Mucosa of descending colon (tissue), 3 donors: ENCODE measurements at places on chromosomes 5 and 9. TPM values are rescaled to one million over a fixed set of nuclear protein-coding genes. Genes with fewer than 3 reads are reported as not detected.

Gene GPR107
- 49.1 TPM for total RNA-seq

Gene FCN2
- not detected for total RNA-seq

Gene NR2F1-AS1
- total RNA-seq = 1.5 TPM

Gene ANKRD34B
- not detected for total RNA-seq

Gene PCDHB5
- 0.60 TPM for total RNA-seq

Gene PAIP2
- total RNA-seq = 44.5 TPM

Gene HRH2
- total RNA-seq = 1.3 TPM

Gene SNAPC4
- 7.6 TPM for total RNA-seq

Gene CBY3
- total RNA-seq = not detected

- no peak for DNase-seq
Observed at GRCh38 chr5:67094476-67095300, 101.9 kb downstream of the CD180 start.

GRCh38 chr5:163535290-163535689, 29.9 kb downstream of the MAT2B start:
- no peak for DNase-seq

GRCh38 chr5:62268234-62268633, 37.8 kb upstream of the KIF2A start:
- DNase-seq = no peak

DNA sequence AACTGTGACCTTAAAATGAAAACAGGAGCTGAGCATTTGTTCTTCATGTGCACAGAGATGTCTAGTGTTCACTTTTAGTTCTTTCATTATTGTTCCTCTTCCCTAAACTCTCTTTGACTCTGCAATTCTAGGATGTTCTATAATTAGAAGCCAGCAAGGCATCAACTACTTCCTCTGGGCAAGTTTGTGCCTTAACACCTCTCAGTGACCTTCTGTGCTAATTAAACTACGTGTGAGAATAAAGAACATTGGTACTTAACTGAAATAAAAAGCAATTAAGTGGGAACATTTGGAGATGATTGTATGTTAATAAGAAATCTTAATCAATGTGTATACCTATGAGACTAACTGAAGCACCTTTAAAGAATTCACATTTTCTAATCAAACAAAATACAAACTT, 242.8 kb downstream of the RASEF start:
- no peak for DNase-seq

- no peak for DNase-seq
Observed at GRCh38 chr5:44719856-44720255, 88.9 kb upstream of the MRPS30 start.

DNA sequence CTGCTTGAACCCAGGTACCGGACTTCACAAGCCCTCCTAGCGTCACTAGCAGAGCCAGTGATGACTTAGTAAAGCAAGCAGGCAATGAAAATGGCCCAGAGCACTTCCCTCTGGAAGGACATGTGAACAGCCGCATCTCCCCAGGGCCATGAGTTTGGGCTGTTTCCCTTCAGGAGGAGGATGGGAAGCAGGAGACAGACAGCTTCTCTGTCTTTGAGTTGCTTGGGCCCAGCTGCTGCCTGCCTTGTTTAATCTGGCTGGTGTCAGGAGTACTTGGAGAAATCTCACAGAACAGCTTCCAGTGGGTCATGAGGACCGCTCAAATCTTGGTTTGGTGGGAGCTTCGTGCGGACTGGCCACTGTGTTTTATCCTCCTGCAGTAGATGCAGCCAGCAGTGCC, 25.4 kb upstream of the WWC1 start:
- no peak for DNase-seq

- no peak for DNase-seq
Observed at GRCh38 chr5:172789687-172790495, 18.9 kb upstream of the DUSP1 start.

DNA sequence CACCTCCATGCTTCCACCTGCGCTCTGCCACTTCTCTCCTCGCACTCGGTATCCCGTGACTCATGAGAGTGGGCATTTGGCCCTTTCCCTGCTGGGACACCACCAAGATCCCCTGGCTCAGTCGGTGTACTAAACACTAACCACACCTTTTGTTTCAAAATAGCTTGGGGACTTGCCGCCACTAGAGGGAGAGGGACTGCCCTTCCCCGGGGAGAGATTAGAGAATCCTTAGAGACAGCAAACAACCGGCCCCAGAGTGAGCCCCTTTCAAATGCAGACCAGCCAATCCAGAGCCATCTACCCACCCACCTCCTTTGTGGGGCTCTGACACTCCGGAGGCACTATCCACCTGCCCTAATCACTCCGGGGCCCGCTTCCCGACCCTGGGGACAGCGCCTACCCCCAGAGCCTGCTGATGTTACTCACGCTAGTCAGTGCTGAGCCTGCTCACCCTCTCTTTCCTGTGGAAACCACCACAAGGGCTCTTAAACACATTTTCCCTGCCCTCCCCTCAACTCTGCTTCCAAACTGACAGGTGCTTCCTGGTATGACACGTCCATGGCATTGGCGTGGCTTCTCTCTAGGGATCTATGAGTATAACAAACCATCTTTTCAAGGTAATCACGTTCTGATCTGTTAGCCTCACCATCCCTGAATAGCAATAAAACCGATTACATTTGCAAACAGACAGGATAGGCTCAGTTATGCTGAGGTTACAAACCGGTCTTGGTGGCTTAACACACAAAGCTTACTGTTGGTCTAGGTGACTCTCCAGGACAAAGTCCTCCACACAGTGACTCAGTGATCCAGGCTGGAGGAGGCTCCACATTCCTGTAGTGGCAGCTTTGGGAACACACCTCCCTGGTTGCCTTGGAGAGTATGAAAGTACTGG, 180.1 kb upstream of the MVB12B start:
- DNase-seq = no peak

DNA sequence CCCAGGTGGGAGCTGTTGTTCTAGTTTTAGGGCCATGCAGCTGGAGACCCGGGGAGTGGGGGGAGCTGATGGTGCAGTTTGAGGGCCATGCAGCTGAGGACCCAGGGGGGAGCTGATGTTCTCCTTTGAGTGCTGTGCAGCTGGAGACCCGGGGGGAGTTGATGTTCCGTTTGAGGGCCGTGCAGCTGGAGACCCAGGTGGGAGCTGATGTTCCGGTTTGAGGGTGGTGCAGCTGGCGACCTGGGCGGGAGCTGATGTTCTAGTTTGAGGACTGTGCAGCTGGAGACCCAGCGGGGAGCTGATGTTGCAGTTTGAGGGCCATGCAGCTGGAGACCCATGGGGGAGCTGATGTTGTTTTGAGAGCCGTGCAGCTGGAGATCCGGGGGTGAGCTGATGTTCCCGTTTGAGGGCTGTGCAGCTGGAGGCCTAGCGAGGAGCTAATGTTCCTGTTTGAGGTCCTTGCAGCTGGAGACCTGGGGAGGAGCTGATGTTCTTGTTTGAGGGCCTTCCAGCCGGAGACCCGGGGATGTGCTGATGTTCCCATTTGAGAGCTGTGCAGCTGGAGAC, 14.6 kb downstream of the PDCD6 start:
- no peak for DNase-seq

GRCh38 chr9:138023394-138024124, 146.0 kb downstream of the CACNA1B start:
- DNase-seq = no peak

DNA sequence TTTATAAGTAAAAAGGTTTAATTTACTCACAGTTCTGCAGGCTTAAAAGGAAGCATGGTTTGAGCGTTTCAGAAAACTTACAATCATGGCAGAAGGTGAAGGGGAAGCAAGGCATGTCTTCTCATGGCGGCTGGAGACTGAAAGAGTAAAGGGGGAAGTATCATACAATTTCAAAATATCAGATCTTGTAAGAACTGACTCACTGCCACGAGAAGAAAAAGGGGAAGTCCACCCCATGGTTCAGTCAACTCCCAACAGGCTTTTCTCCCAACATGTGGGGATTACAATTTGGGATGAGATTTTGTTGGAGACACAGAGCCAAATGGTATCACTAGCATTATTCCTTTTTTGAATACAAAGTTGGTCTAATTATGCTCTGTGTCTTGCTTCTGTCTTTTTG, 627.9 kb upstream of the ST8SIA4 start:
- DNase-seq = no peak

DNA sequence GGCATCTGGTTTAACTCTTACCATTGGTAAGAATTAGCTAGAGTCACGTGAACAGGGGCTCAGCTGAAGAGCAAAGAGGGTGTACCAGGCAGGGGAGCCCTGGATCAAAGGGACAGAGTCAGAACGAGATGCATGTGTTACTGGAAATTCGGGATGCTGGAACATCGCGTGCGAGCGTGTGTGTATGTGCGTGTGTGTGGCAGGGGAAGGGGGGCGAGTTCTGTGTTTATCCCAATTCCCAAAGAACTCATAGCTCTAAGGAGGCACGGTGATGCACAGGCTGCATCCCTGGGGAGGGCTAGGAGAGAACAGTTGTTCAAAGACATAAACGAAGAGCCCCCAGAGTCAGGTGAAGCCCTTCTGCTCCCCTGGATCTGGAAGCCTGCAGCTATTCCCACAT, 353.3 kb downstream of the GADD45G start:
- DNase-seq = no peak

GRCh38 chr5:170186156-170186555, 46.6 kb upstream of the C5orf58 start:
- DNase-seq = no peak

DNA sequence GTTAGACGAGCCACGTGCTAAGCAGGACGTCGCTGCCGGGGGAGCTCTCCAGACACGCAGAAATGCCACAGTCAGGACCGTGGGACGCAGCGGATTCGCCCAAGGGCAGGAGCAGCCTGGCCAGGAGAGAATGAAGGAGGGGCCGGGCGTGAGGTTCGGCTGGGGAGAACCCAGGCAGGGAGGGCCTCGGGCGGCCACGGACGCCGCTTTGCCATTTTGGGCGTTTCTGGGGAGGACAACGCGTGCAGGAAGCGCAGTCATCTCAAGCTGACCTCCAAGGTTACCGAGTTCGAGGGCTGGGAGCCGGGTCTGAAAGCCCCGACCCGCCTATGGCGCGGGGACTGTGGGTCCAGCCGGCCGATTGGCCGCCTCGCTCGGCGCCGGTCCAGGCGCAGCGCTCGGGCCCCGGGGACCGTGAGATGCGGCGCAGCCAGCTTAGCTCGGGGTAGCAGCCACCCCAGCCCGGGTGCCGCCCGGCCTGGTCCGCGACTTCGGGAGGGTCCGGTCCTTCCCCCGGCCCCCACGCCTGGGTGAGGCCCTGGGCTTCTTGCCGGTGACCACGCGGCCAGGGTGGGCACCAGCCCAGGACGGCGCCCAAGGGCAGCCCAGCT, 760 bp upstream of the MAN1B1 start:
- peak; percentile 77 for DNase-seq

DNA sequence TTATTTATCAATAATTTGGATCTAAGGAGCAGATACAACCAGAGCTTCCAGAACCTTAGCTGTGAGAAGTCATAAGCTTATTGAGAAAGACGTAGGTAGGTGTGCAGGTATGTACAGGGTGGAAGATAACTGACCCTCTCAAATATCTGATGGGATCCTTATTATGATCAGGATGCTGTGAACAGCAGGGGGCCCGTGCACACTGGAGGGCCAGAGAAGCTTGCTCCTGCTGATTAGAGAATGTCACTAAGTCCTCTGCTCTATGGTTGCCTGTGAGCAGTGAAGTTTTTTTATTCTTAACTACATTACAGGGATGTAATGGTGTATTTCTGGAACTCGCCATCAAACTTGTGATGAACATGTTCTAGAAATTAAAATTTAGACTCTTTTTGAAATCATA, 108.9 kb upstream of the POU5F2 start:
- DNase-seq = no peak

DNA sequence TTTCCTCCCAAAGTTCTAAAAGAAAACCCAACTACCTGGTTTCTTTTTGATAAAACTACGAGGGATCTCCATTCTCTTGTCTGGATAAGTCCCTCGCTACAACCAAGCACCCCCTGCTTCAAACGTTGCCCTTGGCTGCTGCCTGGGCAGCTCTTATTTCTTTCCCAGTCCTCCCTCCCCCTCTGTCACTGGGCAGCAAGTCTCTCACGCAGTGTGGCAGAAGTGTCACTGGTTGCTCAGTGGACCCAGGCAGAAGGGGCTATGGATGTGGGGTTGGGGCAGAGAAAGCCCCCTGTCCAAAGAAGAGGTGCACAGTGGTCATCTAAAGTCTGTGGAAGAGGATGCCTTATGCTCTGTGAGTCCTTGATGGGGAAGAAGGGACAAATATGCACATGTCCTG, 7.2 kb upstream of the SMIM32 start:
- no peak for DNase-seq

DNA sequence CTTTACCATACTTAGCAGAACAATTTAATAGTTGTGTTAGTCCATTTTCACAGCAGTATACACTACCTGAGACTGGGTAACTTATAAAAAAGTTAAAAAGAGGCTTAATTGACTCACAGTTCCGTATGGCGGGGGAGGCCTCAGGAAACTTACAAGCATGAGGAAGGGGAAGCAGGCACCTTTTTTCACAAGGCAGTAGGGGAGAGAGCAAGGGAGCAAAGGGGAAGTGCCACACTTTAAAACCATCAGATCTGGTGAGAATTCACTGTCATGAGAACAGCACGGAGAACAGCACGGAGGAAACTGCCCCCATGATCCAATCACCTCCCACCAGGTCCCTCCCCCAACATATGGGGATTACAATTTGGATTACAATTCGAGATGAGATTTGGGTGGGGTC, 269.9 kb downstream of the MTRR start:
- DNase-seq = no peak

DNA sequence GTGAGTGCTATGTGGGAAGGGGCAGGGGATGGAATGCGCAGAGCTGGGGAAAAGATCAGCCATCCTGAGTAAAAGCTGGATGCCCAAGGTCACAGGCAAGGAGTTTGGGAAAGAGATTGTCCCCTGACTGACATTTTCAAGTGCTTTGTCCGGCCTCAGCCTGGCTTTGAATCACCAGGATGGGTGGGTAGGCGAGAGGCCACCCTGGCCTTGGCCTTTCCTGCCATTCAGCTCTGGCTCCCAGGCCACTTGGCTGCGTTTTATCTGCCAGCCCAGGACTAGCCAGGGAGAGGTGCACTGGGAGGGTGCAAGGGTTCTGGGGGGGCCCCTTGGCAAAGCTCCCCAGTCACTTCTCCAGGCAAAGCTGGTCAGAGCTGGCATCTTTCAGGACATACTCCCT, 37.4 kb upstream of the SYNPO start:
- peak; percentile 30 for DNase-seq

GRCh38 chr5:73913971-73914370, 288.0 kb downstream of the ARHGEF28 start:
- DNase-seq = no peak

GRCh38 chr9:128065907-128066712, 1.0 kb downstream of the NAIF1 start:
- DNase-seq = peak; percentile 83

GRCh38 chr5:136065588-136065987, 36.8 kb downstream of the TGFBI start:
- no peak for DNase-seq

- DNase-seq = no peak
Observed at GRCh38 chr5:101206534-101206933, 303.5 kb upstream of the ST8SIA4 start.

- no peak for DNase-seq
Observed at GRCh38 chr5:155878991-155879575, 447.9 kb upstream of the SGCD start.

GRCh38 chr9:98002808-98003207, 19.7 kb downstream of the ANP32B start:
- no peak for DNase-seq
